ENCODE measurements at places on chromosomes 16 and 17.

DNA sequence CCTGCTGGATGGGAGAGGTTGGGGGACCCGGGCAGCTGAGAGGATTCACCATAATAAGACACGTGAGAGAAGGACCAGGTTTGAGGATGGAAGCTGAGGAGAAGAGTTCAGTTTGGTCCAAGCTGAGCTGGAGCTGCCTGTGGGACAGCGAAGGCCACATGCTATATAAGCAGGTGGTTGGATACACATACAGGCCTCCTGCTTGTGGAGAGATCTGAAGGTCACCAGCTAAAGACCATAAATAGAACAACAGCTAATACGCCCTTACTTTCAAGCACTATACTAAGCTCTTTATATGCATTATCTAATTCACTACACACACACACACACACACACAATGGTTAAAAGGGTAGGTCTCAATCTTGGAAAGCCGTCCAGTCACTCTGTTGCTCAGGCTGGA is 32.1 kb downstream of the DUSP14 start:
- no peak for DNase-seq
- no peak overlapping the region for H3K27ac ChIP-seq
- no peak overlapping the region for H3K4me3 ChIP-seq
- H3K36me3 ChIP-seq: peaks cover 3% of the 10 kb centered on the region
- no peaks in the 10 kb centered on the region for H3K4me1 ChIP-seq

DNA sequence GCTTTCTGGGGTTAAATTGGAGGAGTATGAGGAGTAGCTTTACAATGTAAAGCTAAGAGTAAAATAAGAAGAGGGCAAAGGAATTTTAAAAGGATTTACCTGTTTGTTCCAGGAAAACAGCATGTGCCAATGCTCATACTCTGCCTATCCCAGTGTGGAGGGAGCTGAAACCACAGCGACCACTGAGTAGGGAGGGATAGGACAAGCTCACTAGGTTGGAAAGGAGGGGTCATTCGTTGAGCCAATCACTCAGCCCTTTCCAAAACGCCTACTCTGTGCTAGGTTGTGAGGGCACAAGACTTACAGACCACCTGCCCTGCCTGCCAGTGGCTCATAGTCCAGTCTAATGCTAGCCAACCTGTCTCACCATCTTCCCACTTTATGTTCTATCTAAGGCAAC is 1.1 kb upstream of the DNAJC7 start:
- no peaks in the 10 kb centered on the region for H3K4me1 ChIP-seq
- peak overlapping the region; percentile 79 for H3K4me3 ChIP-seq
- H3K27me3 ChIP-seq: no peaks in the 10 kb centered on the region
- no peak for DNase-seq
- H3K36me3 ChIP-seq: no peaks in the 10 kb centered on the region

DNA sequence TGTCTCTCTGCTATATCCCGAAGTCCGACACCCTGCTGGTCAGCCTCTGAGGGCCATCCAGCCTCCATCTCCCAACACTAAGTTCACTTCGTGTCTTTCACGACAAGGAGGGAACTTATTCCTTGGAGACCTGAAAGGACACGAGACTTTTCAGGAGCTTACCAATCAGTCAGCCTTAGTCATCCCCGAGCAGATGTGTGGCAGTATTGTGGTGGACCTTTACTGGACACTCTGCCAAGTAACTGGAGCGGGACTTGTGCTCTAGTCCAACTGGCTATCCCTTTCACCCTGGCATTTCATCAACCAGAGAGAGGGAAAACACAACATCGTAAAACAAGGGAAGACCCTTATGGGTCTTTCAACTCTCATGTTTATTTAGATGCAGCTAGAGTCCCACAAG is 87.1 kb downstream of the EMP2 start:
- no peaks in the 10 kb centered on the region for H3K4me1 ChIP-seq
- no peak for DNase-seq
- H3K36me3 ChIP-seq: no peaks in the 10 kb centered on the region

GRCh38 chr17:55632236-55632635 is 90.4 kb downstream of the TMEM100 start:
- DNase-seq: no peak
- H3K27me3 ChIP-seq: no peaks in the 10 kb centered on the region
- peaks cover 4% of the 10 kb centered on the region for H3K4me1 ChIP-seq
- no peak overlapping the region for H3K27ac ChIP-seq
- H3K4me3 ChIP-seq: no peak overlapping the region
- no peaks in the 10 kb centered on the region for H3K36me3 ChIP-seq

- H3K27ac ChIP-seq: no peak overlapping the region
- no peaks in the 10 kb centered on the region for H3K36me3 ChIP-seq
- H3K27me3 ChIP-seq: no peaks in the 10 kb centered on the region
- peak; percentile 71 for DNase-seq
- no peak overlapping the region for H3K4me3 ChIP-seq
These were observed 8.0 kb downstream of the SEZ6 start for GRCh38 chr17:28997806-28998205.
